Neural progenitor cell (in vitro differentiated cells): ENCODE measurements at places on chromosomes 11 and 22.

DNA sequence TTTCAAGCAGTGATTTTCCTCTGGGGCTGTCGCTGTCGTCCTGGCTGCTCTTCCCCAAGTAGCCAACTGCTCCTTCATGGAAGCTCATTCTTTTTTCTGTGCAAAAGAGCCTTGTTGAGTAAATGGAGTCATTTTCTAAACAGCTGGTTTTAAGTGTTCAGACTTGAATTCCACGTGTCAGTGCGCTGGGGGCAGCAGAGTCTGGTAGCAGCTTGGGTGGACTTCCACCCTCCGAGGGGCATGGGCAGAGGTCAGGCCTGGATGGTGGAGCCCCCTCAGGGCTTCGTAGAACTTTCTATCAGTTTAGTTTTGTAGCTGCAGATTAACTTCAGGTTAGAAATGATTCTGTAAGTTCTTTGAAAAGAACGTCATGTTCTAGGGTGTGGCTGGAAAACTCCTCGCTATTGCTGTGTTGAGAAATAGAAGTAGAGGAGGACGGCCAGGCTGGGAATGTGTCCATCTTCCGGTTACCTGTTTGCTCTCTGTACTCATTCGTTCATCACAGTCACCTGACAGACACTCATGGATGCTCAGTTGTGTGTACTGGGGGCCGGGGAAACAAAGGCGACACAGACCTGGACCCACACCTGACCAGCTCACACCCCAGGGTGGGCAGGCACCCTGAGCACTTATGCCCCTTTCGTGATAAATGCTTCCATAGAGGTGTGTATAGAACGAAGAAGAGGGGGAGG, 270.7 kb downstream of the TBC1D22A start:
- DNase-seq: no peak

DNA sequence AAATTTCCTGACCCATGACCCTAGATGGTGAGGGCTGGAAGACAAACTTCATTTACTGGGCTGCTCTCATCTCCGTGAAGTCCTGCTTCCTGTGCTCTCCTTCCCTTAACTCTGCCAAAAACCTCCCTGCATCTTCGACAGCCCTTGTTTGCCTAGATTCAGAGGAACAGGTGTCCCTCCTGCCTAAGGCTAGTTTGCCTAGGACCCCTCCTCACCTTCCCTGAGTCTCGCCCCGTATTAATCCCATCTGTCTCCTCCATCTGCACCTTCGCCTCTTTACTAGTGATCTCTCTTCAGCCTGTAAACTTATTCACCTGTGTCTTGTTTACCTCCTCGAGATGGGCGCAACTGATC, 33.1 kb downstream of the EIF3F start:
- DNase-seq: no peak

- no peak for DNase-seq
These were observed 7.5 kb upstream of the IL17RA start for GRCh38 chr22:17077255-17077654.

- DNase-seq: no peak
These were observed 2.6 kb upstream of the UCP3 start for GRCh38 chr11:74011360-74012073.

DNA sequence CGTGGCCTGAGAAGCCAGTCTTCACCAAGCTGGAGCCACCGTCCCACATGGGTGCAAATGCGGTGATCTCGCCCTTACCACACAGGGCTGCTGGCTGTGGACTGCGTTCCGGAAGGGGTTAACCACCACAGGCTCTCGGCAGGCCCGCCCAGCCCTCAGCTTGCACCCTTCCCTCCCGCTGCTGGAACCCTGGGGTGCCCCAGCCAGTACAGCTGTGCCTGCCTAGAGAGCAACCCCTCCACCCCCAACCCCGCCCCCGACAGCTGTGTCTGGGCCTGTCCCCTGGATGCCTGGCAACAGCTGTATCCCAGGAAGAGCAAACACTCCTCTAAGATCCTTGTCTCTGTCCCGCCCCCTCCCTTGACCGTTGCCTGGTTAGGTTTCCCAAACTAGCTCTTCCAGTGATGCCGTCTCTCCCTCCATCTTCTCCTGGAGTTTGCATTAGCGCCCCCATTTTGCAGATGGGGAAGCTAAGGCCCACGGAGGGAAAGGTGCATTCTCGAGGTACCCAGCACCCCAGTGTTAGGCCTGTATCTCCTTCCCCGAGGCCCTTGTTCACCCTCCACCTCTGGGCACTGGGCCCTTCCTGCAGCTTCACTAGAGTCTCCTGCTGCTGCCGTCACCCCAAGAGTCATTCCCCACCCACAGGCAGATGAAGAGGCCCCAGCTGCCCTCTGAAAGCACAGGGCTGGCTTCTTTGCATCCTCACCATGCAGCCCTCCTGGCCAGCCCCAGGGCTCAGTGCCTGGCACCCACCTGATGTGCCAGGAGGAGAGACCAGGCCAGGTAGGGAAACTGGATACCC, 12.6 kb upstream of the COX8A start:
- DNase-seq: peak; percentile 29

DNA sequence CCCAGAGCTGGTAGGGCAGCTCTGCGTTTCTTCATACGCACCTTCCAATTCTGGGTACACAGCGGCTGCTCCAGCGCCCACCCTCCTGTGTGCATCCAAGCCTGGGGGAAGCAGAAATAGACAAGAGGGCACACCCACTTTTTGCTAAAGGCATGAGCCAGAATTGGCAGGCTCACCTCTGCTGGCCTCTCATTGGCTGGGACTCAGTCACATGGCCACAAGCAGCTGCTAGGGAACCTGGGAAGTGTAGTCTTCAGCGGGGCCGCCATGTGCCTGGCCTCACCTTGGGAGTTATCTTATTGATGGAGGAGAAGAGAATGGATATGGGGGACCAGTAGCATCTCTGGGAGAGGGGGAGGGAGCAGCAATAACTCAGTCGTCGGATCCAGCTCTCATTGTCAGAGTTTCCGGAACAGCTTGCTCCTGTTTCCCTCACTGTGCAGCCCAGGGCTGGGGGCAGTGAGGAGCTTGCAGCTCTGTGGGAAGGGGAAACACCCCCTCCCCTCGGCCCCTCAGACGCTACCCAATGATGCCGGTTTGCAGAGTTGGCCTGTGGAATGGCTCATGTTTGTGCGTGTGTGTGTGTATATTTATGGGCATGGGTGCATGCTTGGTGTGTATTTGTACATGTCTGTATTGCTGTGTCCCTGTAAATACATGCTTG, 11.8 kb upstream of the MIEF1 start:
- peak; percentile 89 for DNase-seq

GRCh38 chr11:128882451-128882850, 8.7 kb upstream of the KCNJ5 start:
- DNase-seq: no peak

- DNase-seq: no peak
These were observed 22.8 kb upstream of the HMOX1 start for GRCh38 chr22:35357883-35358621.
